Fibroblast of skin of abdomen (primary cell): ENCODE measurements at places on chromosomes 12 and 14.

DNA sequence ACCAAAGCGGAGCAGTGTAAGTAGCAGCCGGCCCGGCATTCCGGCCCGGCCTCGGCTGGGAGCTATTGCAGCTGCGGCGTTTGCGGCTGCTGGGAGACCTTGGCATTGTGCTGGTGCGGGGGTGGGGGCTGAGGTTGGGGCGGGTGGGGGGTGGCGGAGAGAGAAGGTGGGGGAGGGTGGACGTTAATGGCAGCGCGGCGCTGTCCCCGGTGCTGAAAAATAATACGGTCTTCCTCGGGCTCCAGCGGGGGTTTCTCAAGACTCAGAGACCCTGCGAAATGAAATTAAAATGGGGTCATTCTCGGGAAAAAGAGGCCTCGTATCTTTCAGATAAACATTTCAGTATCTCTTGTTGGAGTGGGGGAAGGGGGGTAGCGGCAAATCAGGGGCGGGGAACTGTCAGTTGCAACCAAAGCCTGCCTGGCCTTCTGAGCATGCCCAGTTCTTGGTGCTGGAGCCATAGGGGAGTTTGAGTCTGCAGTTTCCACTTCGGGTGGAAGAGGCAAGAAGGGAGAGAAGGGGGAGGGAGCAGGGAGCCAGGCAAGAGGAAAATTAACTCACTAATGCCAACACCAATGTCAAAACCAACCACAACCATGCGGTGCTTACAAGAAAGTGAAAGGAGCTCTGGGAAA is 414 bp downstream of the UNC79 start:
- peak; percentile 1 for DNase-seq

GRCh38 chr12:88391556-88391955 is 188.7 kb downstream of the KITLG start:
- DNase-seq: peak; percentile 88

- peak; percentile 18 for DNase-seq
These were observed 39.5 kb downstream of the STXBP6 start for GRCh38 chr14:25010471-25010870.

GRCh38 chr12:3554371-3555115 is 63.5 kb downstream of the PRMT8 start:
- no peak for DNase-seq

DNA sequence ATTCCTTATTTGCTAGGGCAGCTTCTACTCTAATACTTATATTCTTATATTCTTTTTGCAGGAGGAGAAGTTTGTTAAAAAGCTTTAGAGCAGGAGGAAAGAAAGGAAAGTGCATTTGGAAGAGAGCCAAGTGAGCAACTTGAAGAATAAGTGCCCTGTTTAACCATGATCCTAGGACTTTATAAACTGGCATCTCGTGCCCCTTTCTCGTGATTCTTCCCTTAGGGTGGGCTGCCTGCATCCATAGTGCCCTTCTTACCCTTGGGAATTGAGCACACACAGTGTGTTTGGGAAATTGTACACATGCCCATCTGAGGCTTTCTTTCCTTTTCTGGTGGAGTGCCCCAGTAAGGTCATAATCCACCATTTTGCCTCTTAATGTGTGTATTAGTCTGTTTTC is 141.9 kb downstream of the NUBPL start:
- DNase-seq: no peak

DNA sequence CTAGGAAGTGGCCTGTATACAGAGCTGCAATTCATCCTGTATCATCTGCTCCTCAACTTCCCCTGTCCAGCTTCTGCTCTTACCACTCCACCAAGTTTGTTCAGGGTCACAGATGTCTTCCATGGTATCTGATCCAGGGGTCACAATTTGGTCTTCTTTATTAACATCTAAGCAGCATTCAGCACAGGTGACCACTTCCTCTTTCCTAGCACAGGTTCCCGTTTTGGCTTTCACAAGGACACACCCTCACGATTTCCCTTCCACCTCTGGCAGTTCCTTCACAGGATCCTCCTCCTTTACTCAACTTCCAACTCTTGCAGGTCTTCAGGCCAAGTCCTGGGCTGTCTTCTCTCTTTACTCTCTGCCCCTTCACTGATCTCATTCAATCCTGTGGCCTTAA is 93.6 kb downstream of the TTC7B start:
- no peak for DNase-seq

GRCh38 chr14:97441740-97442362 is 644.7 kb downstream of the VRK1 start:
- DNase-seq: no peak

DNA sequence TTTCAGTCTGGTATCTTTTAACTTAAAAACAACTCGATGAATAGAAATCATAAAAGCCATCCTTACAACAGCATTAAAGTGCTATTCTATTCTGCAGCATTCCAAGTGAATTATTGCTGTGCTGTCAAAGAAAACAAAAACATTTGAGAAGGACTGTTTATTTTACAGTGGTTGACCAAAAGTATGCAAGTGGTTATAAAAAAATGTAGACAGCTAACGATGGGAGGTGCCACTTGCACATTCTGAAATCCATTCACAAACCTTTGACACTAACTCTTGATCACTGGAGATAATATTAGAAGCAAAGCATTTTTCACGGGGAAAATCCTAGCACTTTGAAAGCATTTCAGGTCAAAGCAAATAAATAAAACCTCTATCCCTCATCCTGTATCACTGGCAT is 55.6 kb downstream of the HMGA2 start:
- DNase-seq: peak; percentile 90

- no peak for DNase-seq
These were observed 82.5 kb downstream of the NT5DC3 start for GRCh38 chr12:103758310-103759089.

DNA sequence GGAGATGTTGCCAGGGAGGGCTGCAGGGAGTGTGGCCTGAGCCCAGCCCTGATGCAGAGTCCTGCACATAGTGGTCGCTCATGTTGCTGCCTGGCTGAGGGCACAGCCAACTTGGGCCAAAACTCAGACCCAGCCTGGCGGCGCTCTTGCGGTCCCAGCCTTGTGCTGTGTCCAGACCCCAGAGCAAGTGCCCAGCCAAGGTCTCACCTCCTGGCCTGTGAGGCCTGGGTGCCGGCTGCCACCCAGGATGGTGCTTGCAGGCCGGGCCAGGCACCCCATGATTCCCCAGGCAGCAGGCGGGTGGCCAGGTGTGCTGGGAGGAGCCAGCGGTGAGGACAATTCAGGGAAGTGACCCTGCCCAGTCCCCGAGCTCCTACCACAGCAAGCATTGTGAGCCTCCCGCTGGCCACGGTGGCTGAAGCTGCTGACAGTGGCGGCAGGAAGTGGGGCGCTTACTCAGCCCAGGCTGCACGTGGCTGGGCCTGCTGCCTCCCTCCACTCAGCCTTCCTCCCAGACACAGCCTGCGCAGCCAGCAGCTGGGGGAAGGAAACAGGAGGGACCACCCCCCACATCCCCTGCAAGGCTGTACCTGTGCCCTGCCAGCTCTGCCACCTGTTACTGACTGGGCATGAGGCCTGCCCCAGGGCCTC is 17.7 kb upstream of the PGF start:
- DNase-seq: peak; percentile 47

DNA sequence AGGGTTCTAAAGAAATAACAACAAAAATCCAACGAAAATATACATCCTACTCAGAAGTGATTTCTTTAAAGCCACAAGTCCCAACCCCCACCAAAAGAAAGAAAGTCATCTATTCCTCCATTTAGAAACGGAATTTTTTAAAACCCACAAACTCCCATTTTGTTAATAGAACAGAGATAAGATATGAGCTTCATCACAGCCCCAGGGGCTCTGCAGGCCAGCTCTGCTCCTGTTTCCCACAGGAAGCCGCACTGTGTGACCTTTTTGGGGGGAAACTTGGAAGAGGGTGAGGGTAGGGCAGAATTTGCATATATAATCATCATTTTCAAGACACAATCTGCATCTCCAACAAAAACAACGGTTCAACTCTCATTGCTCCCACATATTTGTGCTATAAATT is 2.8 kb downstream of the FBXL14 start:
- no peak for DNase-seq

DNA sequence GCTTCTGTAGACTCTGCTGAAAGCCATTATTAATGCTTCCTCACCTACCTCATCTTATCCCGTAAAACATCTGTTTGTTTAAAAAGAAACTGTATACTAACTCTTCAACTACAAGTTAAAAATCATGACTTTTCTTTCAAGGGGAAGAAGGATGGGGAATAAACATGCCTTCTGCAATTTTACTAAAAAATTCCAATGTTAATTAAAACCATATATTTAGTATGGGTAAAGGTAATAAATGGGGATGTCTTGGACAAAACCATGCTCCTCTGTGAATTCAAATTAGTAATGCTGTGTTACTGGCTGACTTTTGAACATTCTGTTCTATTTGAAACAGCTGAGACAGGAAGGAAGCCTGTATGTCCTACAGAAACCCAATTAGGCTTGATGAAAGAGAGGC is 311.1 kb upstream of the DIO2 start:
- peak; percentile 53 for DNase-seq

DNA sequence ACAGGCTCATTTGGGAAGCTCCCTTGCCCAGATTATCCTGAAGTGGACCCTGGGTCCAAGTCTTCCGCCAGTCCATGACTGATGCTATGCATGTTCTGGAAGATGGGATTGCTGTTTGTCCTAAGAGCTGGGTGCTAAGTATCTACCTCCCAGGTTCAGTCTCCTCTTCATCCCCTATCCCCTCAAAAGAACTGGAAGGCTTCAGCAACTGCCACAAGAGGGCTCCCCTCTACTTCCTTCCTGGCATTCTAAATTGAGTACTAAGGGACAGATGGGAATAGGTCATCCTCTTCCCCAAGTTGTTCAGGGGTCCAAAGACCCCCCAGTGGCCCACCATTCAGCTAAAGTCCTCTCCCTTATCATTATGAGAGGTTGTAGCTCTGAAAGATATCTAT is 9.0 kb upstream of the FKBP11 start:
- DNase-seq: no peak

DNA sequence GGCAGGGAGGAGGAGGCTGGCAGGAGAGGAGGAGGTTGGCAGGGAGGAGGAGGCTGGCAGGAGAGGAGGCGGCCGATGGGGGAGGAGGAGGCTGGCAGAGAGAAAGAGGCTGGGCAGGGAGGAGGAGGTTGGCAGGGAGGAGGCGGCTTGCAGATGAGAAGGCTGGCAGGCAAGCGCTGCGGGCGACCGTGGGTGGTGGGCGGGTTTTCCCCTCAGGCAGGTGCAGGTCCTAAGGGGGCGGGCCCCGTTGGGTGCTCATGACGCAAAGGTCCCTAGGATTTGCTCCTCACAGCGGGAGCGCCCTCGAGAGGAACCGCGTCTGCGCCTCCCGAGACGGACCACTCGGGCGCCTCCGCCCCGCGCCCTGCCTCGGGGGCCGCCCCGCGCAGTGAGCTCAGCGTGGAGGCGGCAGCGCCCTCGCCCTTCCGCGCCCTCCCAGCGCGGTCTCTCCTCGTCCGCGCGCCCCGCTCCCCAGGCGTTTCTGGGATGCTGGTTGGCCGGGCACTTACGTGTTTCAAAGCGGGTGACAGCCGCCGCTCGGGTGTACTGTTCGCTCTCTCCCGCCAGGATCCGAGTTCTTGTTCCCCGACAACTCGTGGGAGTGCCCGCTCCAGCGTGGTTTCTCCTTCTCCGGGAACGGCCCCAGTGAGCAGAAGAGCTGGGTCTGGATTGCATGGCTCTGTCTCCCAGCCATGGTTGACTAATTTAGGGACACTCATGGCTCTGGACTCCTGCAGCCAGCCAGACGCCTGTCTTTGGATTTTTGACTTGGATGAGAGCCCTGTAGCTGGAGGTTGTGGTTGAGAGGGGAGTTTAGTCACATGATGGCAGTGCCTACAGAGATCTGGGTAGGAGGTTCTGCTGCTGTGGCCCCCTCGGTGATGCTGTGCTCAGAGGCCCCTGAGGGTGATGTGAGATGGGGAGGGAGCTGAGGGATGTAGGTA is 64.1 kb upstream of the PPP4R3A start:
- DNase-seq: peak; percentile 67

DNA sequence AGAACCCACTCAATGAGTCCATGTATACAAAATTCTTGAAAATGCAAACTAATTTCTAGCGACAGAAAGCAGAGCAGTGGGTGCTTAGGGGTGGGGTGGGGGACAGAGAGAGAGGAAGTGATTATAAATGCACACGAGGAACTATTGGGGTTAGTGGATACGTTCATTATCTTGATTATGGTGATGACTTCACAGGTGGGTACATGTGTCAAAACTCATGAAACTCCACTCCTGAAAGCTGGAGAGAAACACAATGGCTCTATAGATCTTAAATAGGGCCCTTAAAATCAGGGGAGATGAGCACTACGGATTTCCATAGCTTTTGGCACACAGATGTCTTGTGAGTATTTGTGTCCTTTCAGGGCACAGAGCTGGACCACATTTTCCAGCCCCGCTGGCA is 59.9 kb downstream of the STON2 start:
- no peak for DNase-seq

DNA sequence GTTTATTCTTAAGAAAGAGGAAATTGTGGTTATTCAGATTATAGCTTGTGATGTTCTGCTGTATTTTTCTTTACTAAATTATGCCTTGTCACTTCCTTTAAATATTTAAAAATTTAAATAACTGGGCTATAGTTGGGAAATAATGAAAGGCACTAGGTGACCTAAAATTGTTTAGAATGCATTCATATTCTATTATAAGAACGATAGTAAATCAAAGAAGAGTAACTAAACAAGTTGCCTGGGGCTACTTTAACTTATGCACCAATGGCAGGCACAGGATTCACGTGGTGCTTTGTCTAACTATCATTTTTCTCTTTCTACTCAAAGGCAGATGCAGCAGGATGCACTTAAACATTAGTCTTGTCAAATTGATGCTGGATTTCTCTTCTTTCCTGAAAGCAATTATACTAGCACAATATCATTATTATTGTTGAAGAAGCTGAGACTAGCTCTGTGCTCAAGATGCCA is 190.7 kb upstream of the PPFIA2 start:
- DNase-seq: no peak

- DNase-seq: no peak
These were observed 51.9 kb upstream of the KCNA5 start for GRCh38 chr12:4991801-4992200.

GRCh38 chr12:131737150-131737827 is 26.4 kb downstream of the SFSWAP start:
- peak; percentile 29 for DNase-seq

DNA sequence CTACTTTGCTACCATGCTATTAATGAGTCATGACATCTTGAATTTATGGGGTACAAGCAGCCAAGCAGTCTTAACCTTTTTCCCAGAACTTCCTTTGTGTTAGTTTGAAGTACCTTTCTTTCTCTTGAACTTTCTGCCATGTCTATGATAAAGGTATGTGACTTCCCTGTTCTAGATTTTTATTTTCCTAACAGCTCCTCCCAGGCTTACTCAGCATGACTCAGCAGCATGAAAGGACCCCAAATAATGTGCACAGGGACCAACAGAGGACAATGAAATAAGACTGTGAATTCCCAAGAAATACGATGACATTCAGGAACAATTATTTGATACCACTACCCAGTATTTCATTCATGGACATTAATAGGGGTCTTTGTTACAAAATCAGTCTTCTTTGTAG is 60.0 kb downstream of the TTC6 start:
- no peak for DNase-seq
